ENCODE measurements at places on chromosomes 3 and 15.

DNA sequence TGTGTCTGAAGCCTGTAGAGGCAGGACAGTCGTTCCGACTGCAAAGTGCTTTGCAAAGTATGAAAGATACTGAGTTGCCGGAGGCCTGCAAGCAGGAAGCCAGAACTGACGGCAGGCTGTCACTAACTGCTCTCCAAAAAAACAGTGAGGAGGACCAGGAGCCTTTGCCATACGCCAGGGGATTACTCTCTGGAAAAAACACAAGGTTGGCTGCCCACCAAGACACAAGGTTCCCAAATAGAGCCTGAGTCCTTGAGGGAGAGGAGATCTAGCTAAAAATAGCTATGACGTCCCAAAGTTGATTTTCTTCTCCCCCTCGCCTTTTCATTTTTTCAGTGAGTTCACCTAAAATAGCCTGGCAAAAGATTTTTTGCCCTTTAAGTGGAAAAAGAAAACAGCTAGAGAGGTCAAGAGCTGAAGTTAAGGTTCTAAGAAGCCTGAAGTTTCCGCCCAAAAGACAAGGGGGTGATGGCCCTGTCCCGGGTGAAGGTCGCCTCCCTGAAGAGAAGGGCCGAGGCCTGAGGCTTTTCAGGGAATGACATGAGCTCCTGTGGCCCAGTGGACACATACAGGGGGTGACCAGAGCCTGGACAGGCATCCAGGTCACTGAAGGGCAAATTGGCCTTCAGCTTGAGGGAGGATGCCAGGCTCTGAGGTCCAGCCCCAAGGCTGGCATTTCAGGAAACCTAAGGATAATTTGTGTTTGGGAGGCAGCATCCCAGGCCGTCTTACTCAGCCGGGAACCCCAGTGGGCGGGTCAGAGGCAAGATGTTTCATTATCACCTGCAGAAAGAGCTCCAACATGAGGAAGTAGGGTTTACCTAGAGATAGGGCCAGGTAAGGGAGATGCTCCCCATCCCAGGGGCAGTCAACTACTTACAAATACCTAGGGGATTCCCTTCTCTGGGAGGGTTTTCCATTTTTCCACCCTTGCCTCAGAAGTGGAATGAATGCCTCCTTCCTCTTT is 44.9 kb upstream of the DGKG start:
- no peak for DNase-seq

GRCh38 chr15:65634356-65634755 is 12.6 kb downstream of the SLC24A1 start:
- no peak for DNase-seq

- DNase-seq, result no peak
These were observed 55.4 kb upstream of the KCNMB2 start for GRCh38 chr3:178480795-178481194.

GRCh38 chr3:144018776-144019175 is 47.2 kb downstream of the DIPK2A start:
- DNase-seq, result no peak

GRCh38 chr3:87370007-87370406 is 93.6 kb upstream of the POU1F1 start:
- DNase-seq, result no peak

DNA sequence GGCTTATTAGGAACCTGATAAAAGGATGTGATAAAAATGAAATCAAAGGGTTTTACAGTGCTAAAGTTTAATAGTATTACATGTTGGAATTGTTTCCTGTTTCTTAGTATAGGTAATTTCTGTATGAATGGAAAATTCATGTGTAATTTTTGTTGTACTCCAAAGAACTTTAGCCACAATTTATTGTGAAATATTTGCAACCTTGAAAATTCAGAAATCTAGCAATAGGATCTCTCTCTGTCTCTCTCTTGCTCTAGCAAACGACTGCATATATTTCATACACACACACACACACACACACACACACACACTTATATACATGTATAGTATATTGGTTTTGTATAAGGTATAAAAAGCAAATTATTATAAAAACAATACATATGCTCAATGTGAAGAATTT is 59.6 kb downstream of the PIAS1 start:
- DNase-seq, result no peak

- DNase-seq, result no peak
These were observed 122.6 kb upstream of the CCNL1 start for GRCh38 chr3:157282261-157283191.

GRCh38 chr3:114827495-114827894 is 319.6 kb downstream of the ZBTB20 start:
- peak; percentile 17 for DNase-seq

DNA sequence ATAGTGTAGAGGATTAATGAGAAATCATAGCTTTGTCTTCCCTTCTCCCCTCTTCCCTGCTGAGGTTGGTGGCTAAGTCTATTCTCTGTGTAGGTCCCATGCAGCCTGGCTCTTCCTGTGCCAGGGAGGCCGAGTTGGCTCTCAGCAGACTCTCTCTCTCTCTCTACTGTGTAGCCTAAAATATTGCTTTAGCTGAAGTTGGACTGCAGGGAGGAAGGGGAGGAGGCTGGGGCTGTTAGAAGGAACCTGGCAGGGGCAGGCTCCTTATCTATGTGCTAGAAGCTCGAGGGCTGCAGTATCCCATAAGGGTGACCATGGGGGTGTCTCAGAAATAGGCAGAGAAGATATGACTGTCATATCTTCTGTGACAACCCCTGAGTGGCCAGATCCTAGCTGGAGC is 160.8 kb downstream of the EPHB1 start:
- DNase-seq, result no peak

DNA sequence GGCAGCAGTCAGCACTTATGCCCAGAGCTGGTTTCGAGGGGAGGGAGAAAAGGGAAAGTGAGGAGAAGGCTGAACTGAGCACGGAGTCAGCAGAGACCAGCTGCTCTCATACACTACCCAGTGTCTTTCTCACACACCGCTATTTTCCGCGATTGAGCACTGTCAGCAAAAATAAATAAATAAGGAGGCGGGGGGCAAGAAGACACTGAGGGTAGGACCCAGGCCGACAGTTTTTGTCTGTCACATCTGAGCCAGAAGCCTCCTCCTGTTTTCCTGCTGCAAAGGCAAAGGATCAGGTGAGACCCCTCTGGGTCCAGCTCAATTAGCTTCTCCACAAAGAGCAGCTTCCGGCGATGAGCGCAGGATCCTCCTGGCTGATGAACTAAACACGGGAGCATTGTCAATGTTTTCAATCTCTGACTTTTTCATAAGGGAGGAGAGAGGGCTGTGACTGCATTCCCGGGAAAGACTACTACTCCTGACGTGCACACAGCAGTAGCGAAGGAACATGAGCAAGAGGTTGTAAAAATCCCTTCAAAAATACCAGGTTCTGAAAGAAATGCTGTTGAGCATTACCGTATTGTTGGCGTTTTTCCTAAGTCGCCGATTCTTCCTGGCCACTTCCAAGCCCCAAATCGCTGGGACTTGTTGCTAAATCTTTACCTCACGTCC is 1.3 kb downstream of the FRMD5 start:
- no peak for DNase-seq

GRCh38 chr3:123327956-123328850 is 120.7 kb downstream of the ADCY5 start:
- no peak for DNase-seq

DNA sequence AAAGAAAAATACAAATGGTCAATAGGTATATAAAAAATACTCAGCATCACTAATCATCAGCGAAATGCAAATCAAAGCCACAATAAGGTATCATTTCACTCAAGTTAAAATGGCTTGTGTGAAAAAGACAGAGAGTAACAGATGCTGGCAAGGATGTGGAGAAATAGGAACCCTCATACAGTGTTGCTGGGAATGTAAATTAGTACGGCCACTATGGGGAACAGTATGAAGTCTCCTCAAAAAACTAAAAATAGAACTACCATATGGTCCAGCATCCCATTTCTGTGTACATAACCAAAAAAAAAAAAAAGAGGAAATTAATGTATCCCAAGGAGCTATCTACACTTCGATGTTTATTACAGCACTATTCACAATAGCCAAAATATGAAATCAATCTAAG is 98.1 kb upstream of the TGFBR2 start:
- DNase-seq, result no peak

GRCh38 chr3:40240921-40241320 is 68.6 kb upstream of the EIF1B start:
- DNase-seq, result no peak

DNA sequence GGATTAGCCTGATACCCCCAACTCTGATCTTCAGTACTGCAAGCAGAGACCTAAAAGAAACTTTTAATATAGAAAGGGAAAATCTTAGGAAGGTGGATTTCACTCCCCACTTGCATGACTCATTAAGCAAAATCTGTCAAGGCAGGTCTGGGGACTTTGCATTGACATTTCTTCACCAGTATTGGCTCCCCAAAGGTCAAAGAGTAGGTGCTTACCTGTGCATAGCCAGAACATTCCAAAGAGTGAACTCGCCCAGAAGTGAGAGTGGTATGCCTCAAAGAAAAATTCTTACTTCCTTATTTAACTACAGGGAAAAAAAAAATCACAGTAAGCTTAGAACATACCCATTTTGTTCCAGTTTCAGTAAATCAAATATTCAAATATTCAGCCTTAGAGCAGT is 140.9 kb upstream of the TP63 start:
- peak; percentile 38 for DNase-seq

GRCh38 chr15:51737522-51738305 is at the start of gene LYSMD2:
Gene LYSMD2, minus strand, starts transcription at chr15:51737655. Its CDS starts 33 bp downstream, at chr15:51737622.
- DNase-seq, result peak; percentile 67

GRCh38 chr15:101252836-101253235 is 988 bp upstream of the CHSY1 start:
- no peak for DNase-seq

DNA sequence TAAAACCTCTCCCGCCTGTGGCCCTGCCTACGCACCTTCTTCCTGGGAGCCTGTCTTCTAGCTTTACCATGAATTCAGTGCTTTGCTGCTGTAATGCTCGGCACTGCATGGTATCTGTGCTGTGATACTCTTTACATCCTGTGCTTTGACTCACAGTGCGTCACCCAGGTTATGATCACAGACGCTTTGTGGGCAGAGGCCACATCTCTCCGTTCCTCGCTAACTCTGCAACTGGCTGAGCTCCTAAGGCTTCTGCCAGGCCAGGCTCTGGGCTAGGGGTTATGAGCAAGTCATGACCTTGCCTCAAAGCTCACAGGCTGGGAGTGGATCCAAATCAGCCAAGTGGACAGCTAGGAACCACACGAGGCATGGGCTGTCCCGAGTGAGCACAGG is 23.2 kb downstream of the SPTBN5 start:
- DNase-seq, result no peak

GRCh38 chr3:174098746-174099145 is 701.2 kb downstream of the NLGN1 start:
- no peak for DNase-seq

DNA sequence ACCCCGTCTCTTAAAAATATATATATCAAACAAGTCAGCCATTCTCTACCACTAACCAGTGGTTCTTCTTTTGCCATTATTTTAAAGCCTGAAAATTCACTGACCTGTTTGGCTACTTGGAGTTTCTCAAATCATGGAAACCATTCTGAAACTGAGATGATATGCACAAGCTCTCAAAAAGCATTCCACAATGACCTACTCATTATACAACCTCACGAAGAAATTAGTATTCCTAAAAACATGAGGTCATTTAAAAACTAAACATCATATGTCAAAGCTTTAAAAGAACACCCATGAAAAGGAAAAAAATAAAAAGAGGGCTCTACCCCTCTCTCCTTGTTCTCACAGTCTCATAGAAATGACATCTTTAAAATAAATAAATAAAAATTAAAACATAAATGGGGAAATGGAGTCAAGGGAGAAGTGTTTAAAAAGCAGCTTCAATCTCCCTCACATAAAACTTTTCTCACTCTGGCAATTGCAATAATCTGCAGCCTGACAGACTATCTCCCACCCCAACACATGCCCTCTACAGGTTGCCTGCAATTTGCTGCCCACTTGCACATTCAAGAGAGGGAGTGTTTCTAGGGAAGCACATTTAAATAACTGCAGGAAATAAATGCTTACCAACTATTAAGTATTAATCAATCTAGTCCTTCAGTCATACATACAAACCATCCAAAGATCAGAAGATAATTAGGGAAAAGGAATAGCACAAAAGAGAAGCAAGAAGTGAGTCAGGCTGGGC is 73.3 kb downstream of the TRANK1 start:
- no peak for DNase-seq

GRCh38 chr3:106946866-106947265 is 430.4 kb upstream of the CCDC54 start:
- no peak for DNase-seq

- DNase-seq, result no peak
These were observed 456.2 kb downstream of the ZNF385D start for GRCh38 chr3:21294768-21295167.

- no peak for DNase-seq
These were observed 131.8 kb downstream of the MDFIC2 start for GRCh38 chr3:70180664-70181063.

- DNase-seq, result no peak
These were observed 982 bp upstream of the GABPB1 start for GRCh38 chr15:50355980-50356379.

- no peak for DNase-seq
These were observed 515.1 kb downstream of the GABRG3 start for GRCh38 chr15:27486051-27486450.

- DNase-seq, result peak; percentile 58
These were observed 398.3 kb downstream of the MFSD1 start for GRCh38 chr3:159200176-159200575.

DNA sequence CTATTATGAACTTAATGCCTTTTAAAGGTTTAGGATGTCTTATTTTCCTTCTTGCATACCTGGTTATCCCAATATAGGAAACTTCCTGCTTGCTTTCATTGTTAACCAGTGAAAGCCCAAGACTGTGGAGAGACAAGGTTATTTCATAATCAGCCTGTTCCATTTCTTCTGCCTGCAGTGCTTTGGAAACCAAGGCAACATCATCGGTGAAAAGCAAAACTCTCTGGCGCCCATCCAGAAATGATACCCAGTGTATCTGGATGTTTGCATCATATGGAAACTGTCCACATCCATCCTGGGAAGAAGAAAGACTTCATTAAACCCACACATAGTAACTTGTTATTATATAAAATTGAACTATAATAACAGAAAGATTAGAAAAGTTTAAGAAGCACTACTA is 170.1 kb downstream of the VPS13C start:
- DNase-seq, result no peak

DNA sequence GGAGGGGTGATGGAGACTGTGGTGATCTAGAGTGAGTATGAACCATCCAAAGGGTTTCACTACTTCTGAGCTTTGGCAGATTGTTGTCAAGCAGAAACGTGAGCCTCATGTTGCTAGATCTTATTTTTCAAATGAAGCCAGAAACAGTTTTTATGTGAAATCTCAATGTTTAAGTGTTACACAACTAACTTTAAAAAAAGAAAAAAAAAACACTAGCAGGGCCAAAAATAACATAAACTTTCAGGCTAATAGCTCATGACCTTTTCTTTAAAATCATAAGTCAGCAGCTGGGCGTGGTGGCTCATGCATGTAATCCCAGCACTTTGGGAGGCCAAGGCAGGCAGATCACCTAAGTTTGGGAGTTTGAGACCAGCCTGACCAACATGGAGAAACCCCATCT is 2.1 kb upstream of the HTR3D start:
- DNase-seq, result no peak

GRCh38 chr15:47400603-47401002 is 316.7 kb upstream of the SEMA6D start:
- DNase-seq, result no peak
